NCI-H187 treated with DMSO at 0.1 percent for 48 hours (cell line): ENCODE measurements at places on chromosomes 5 and 9.

- DNase-seq, result no peak
Observed at GRCh38 chr5:14131855-14132503, 11.2 kb upstream of the TRIO start.

DNA sequence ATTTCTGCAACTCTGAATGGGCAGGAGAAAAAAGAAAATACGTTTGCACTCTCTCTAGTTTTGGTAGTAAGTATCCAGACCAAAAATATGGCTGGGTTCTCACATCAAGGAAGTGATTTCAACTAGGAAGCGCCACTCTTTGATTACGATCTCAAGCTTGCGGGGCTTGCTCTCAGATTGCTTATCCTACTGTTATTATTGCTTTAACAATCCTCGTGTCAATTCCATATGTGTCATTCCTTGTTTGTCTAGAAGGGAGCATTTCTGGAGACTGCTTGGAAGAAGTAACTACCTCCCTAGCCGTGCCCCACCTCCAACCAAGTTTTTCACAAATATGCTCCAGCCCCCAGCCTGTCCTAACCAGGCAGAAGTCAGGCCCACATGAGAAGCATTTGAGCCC, 3.5 kb downstream of the PRUNE2 start:
- DNase-seq, result no peak

DNA sequence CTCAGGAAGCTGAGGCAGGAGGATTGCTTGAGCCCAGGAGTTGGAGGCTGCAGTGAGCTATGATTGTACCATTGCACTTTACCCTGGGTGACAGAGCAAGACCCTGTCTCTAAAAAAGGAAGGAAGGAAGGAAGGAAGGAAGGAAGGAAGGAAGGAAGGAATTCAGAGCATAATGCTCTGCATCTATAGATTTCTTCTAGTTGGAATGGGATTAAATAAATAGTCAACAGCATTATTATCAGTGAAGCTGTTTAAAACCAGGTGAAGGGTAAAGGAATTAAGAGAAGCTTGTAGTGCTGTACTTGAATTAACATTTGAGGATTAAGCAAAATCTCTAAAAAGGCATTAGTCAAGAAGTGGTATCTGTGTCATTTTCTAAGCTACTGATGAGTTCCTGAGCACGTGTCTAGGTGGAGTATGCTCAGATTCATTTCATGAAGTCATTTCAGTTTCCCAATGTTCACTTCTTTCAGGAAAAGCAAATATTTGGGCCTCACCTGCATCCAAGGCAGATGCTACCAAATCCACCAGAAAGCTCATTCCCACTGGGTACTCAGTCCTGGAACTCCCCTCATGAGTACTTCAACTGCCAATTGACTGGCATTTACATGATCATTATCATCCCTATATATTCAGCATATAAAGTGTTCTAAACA, 8.4 kb downstream of the PDE6A start:
- DNase-seq, result no peak

DNA sequence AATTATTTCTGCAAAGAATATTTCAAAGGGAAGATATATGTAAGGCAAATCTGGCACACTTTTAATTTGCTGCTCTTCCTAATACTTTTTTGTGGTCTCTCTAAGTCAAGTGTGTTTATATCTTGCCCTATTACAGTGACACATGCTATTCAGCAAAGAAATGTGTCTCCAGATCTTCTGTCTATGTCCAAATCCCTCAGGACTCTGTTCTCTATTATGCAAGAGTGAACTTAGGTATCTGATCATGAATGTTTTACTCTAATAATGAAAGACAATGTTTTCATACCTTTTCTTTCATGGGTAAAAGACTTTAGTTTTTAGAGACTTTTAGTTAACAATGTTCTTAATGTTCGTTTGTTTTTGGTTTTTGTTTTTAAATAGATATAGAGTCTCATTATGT, 255.4 kb upstream of the DAB2 start:
- no peak for DNase-seq

DNA sequence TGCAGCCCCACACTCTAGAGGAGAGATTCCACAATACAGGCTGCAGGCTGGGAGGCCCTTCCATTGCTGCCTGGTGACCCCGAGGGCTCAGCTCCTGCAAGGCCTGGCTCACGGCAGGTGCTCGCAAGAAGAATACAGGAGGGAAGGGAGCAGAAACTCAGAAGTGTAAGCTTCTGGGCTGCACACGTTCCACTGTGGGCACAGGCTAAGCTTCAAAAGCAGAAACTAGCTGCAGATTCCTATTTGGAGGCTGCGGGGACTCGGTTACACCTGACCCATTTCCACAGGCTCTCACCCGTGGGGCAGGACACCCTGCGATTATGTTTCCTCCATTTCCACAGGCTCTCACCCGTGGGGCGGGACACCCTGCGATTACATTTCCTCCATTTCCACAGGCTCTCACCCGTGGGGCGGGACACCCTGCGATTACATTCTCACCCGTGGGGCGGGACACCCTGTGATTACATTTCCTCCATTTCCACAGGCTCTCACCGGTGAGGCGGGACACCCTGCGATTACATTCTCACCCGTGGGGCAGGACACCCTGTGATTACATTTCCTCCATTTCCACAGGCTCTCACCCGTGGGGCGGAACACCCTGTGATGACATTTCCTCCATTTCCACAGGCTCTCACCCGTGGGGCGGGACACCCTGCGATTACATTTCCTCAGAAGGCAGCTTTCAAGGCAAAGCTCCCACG, 10.3 kb downstream of the LPCAT1 start:
- DNase-seq, result no peak

DNA sequence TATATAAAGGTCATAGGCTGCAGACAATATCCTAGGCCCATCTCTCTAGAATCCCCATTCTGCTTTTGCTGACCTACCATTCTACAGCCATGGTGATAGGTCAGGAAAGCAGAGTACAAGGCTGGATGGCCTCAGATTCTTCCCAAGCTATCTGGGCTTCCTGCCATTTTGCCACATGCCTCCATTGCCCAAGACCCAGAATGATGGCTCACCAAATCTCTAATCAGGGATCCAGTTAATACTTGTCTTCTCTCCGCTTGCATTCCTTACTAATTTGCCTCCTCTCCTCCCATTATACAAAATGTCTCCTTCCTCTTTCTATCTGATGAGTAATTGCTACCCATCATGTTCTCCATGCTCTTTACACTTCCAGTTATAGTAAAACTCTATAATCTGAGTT, 22.7 kb upstream of the NDUFS4 start:
- no peak for DNase-seq

DNA sequence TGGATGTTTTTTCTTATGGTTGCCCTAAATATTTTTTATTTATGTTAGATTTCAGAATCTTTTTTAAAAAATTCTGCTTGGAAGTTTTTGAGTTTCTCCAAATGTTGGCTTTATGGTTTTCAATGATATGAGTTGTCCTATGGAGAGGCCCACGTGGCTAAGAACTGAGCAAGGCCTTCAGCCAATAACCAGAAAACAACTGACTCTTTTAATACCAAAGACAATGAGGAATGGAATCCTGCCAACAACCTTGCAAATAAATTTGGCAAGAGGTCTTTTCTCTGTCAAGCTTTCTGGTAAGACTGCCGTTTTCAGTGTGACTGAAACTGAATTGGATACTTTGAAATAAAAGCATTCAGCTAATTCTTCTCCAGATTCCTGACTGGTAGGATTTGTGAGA, 1740.1 kb upstream of the WWC1 start:
- no peak for DNase-seq

DNA sequence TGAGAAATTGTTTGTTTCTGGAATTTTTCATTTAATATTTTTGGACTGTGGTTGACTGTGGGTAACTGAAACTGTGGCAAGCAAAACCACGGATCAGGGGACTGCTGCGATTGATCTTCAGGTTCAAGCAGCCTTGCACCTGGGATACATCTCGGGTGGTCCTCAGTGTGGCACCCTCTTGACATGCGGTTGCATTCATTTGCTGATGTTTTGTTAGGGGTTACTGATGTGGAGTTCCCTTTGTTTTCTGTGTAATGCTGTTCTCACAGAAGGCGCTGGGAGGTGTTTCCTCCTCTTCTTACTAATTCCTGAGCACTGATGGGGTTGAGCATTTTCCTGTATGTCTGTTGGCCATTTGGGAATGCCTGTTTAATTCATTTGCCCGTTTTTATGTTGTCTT, 60.4 kb downstream of the EHMT1 start:
- no peak for DNase-seq

DNA sequence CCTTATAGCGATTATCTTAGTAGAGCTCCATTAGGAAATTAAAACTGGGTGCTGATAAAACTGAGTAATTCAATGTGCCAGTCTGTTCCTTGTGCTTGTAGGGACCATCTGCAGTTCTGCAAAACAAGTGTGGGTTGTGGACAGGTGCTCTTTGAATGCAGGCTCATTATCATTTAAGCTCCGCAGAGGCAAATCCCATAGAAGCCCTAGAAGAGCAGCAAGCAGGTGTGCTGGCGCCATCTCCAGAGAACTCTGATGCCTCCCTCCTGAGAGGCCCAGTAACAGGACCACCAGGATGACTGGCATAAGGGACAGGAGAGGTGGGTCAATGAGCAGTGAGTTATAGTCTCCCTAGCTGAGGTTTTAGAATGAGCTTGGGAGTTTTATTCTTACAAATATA, 1342.4 kb upstream of the DMAC1 start:
- peak; percentile 41 for DNase-seq
